Mucosa of descending colon (tissue), 3 donors: ENCODE measurements at places on chromosomes 16 and 17. TPM values are rescaled to one million over a fixed set of nuclear protein-coding genes. Genes with fewer than 3 reads are reported as not detected.

DNA sequence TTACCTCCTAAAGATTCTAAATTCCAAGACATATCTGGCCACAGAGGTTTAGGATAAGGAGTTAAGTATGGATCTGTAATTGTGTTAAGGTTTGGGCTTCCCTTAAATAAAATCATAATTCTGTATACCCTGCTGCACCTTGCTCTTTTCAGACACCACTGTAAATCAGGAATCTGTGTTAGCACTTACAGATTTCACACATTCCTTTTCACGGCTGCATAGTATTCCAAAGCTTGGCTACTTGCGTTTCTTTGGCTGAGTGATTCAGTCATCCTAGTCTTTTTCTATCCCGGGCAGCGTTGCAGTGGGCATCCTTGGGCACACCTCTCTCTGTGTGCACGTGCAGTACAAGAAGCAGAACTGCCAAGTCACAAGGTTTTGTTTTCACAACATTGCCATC, 105.8 kb downstream of the SOCS1 start:
- no peak for DNase-seq

Gene HBA1
- not detected for total RNA-seq

Gene SEZ6L2
- total RNA-seq: 7.0 TPM

DNA sequence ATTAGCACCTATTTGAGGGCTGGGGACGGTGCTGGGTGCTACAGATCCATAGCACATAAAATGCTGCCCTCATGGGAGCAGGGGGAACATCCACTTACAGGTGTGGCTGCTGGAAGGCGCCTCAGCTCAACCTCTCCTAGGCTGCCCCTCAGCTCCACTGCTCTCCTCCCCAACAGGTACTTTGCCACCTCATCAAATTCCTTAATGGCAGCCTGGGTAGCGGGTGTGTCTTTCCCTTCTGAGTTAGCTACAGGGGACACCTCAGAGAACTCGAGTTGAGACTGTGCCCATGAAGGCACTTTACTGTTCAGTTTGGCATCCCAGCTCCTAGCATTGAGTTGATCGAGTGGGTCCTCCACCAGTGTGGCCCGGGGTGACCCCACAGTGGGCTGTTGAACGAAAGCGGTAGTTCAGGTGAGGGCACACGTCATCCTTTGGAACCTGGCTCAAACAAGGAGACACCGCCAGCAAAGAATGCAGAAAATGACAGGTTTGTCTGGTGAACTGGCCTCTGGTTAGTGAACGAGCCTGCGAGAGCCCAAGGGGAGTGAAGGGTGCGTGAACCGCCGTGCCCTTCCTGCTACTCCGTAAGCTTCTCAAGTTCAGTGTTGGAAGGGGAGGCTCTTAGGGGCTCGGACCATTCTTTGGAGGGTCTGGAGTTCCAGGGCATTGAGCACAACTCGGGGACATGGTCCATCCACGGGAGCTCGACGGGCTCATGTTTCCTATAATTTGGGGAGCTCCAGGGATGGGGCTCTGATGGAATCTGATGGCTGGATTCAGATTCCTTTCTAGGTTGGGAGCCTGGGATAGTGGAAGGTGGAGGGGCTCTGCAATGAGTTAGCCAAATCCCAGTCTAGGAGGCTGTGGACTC, 3.5 kb upstream of the CMIP start:
- no peak for DNase-seq

- DNase-seq: no peak
Observed at GRCh38 chr16:66196770-66197169, 169.7 kb upstream of the CDH5 start.

DNA sequence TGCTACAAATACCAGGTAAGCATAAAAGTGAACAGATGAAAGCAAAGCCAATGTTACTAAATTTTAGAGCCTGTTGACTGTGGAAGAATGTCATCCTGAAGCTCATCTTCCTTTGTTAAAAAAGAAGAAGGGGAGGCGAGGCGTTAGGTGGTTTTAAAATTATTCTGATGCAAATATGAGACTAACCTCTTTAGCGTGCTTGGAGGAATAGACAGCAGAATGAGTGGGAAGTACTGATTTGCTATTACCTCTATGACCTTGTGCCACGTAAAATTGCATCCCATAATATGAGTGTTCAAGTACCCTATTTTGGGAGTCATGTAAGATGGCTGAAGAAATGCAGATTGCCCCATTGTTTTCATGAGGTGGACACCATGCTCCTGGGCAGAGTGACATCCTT, 95.7 kb downstream of the ELAC2 start:
- no peak for DNase-seq

GRCh38 chr16:12920739-12921138, 19.3 kb downstream of the SHISA9 start:
- DNase-seq: no peak

GRCh38 chr17:27564463-27564862, 66.5 kb upstream of the LGALS9 start:
- DNase-seq: no peak

DNA sequence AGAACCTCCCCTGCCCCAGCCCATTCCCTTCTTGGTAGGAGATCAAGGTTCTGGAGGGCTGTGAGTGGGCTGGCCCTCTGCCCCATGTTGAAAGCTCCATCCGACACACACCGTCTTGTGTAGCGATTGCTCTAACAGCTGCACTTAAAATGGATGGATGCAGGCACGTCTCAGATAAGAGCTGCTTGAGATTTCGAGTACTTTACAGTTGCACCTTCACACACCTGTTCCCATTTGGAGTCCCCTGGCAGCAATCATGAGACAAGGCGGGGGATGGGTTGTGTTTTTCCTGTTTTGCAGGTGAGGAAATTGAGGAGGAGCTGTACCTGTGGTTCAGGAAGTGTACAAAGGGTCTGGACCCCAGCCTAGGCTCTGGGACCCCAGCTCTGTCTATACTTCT, 25.6 kb upstream of the TAC4 start:
- DNase-seq: no peak

DNA sequence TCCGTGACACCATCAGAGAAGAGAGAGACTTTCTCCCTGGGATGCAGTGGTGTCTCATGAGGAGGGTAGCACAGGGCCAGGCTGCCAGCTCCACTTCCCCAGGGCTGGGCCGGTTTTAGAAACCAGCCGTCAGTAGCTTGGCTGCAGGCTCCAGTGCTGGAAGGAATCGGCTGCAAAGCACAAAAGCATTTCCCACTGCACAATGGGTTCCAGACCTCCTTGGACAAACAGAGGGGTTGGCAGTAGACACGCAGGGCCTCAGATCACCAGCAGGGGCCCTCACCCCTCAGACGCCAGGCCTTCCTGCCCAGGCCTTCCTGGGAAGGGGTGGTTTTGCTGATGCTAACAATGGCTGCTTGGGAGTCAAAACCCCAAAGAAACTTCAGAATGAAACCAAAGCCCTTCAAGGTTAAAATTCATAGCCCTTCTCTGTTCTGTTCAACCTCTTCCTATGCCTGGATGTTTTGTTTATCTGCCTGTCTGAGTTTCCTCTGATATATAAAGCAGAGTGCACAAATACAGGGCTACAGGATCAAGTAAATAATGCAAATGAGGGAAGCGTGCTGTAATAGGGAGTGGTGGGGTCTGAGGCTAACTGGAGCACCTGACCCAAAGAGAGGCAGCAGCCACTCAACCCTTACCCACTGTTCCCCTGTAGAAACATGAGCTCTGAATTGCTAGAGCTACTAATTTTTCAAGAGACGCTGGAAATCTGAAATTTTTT, 26.2 kb downstream of the TEKT5 start:
- DNase-seq: no peak

DNA sequence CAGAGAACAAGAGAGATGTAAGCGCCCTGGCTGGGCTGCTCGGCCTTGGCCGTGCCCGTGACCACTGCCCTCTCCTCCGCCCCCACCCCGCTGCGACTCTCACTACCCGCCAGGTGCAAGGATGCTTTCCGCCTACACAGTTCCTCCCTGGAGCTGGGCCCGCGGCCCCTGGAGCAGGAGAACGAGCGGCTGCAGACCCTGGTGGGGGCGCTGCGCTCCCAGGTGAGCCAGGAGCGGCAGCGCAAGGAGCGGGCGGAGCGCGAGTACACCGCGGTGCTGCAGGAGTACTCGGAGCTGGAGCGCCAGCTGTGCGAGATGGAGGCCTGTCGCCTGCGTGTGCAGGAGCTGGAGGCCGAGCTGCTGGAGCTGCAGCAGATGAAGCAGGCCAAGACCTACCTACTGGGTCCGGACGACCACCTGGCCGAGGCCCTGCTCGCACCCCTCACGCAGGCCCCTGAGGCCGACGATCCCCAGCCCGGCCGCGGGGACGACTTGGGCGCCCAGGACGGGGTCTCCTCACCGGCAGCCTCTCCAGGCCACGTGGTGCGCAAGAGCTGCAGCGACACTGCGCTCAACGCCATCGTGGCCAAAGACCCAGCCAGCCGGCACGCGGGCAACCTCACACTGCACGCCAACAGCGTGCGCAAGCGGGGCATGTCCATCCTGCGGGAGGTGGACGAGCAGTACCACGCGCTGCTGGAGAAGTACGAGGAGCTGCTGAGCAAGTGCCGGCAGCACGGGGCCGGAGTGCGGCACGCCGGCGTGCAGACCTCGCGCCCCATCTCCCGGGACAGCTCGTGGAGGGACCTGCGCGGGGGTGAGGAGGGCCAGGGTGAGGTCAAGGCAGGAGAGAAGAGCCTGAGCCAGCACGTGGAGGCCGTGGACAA, 9.2 kb upstream of the MRPL58 start:
- DNase-seq: no peak

Gene PLA2G10
- total RNA-seq: 48.6 TPM

Gene NPIPA5
- total RNA-seq: 49.7 TPM

GRCh38 chr16:66948837-66949225, 12.2 kb upstream of the CES3 start:
- DNase-seq: no peak

Gene CD300E
- total RNA-seq: 0.53 TPM

- no peak for DNase-seq
Observed at GRCh38 chr16:77859493-77860232, 71.3 kb downstream of the VAT1L start.
